ENCODE measurements at places on chromosomes 7 and 10.

- DNase-seq: no peak
Observed at GRCh38 chr7:85509476-85509875, 322.6 kb upstream of the SEMA3D start.

DNA sequence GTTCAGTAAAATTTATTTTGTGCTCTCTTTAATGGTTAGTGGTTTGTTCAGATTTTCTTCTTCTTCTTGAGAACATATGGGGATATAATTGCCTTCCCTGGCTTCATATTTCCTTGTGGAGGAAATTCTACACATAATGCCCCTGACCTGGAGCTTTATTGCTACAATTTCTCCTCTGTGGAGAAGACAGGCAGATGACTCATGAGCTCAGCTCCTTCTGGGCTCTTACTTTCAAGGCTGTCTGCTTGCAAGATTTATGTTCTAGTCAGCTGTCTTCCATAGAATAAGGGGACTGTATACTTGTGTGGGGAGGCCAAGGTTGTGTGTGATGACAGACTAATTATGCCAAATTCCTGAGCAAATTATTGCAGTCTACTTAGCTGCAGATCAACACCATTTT is 1.6 kb downstream of the LRRD1 start:
- no peak for DNase-seq

GRCh38 chr10:131238669-131239280 is 72.7 kb downstream of the TCERG1L start:
- no peak for DNase-seq

- no peak for DNase-seq
Observed at GRCh38 chr10:71266918-71267442, 52.1 kb upstream of the SLC29A3 start.

DNA sequence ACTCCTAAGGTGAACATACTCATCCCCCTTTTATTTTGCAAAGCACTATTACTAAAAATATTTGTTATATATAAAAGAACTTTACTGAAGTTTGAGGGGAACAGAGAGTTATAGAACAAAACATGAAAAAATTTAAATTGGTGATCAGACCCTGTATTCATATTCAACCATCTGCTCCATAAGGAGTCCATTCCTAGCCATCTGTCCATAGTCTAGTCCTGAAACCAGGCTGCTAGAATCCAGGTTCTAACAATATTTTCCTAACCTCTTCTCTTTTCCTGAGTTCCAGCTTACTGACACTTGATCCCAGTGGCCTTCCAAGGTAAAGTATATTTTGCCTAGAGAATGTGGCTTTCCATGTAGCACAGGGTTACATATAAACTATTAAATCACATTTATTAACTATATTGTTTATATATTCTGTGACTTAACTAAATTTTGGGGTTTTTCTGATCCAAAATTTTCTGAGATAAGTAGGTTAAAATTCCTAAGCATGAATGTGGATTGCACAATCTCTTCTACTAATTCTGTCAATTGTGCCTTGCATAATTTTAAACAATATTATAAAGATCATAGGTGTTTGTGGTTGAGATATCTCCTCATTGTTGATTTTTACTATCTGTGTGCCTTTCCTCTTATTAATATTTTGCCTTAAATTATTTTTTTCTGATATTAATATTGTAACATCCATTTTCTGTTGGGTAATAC is 137.6 kb upstream of the MAGI2 start:
- no peak for DNase-seq

- DNase-seq: no peak
Observed at GRCh38 chr7:14551310-14551709, 351.2 kb downstream of the DGKB start.

DNA sequence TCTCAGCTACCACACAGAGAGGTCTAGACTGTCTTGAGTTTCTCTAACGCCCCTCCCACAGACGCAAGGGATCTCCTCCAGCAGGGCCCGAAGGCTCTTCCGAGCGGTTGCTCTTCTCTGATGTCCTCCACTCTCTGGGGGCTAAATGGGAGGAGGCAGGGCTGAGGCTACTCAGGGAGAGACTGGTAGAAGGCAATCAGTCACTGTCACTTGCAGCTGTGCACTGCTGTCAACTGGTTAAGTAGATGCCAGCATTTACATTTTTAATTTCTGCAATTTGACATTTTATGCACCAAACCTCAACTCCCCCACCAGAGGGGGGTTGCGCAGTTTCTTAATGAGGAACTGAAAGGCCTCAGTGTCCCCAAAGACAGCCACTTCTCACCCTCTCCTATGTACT is 442.8 kb downstream of the PLXNA4 start:
- no peak for DNase-seq

DNA sequence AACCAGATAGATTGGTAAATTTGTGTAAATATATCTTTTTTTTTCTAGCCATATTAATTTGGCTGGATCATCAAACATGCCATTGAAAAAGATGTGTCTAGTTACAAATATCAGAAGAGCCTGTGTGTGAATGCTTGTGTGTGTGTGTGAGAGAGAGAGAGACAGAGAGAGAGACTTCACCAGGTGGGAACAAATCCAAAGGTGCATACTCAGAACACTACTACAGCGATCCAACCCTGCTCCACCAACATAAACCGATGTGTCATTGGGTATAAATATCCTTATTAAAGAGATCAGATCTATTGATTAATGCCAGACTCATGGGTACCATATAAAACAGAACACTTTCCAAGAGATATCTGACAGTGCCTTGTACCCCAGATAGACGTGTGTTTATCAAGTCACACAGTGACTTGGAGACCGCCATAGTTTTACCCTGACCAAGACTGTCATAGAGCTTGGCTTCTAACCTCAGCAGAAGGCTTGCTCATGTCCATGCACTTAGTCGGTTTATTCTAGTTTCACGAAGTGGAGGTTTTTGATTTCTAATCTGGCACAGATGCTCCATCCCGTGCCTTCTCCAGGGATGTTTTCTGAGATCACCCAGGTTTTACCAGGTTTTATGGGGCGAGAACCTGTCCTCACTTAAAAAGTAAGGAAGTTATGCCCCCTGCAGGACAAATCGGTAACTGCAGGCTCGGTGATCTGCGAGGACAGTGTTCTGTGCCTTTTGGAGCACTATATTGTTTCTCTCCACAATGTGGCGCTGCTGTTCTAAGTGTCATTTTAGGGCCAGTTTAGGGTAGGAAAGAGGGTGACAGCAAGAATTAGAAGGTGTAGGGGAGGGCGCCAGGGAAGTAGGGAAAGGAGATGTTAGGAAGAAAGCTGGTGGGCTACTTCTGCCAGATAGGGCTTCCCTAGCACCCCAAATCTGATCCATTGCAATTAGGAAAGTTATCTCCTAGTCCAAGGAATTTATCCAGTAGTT is 29.3 kb upstream of the WNT8B start:
- peak; percentile 99 for DNase-seq

DNA sequence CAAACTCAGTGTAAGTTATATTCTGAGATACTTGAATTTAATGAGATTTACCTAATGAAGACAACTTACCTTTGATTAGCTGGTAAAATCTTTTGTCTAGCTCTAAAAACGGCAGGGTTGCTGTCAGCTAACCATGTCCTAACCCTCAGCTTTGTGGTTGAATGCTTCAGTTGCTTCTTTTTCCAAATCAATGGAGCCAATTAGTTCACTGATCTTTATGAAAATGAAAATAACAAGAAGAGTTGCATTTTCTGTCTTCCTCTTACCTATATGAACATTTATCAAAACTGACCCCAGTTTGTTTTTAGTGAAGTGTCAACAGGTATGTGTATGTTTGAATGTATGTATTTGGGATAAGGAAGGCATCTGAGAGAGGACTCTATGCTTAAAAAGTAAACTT is 253.1 kb upstream of the MTPN start:
- no peak for DNase-seq

All from stimulated activated CD4-positive, alpha-beta T cell treated with anti-CD3 and anti-CD28 coated beads, Interleukin-2, amount 100 ng/mL, for 24 hours (primary cell).